ENCODE measurements at places on chromosomes 11 and 22. TPM values are rescaled to one million over a fixed set of nuclear protein-coding genes. Genes with fewer than 3 reads are reported as not detected.

Gene TEX54
- total RNA-seq = not detected

Gene LRRN4CL
- 0.16 TPM for total RNA-seq

Gene TRIM6
- total RNA-seq = not detected

Gene BCO2
- total RNA-seq = 3.2 TPM

DNA sequence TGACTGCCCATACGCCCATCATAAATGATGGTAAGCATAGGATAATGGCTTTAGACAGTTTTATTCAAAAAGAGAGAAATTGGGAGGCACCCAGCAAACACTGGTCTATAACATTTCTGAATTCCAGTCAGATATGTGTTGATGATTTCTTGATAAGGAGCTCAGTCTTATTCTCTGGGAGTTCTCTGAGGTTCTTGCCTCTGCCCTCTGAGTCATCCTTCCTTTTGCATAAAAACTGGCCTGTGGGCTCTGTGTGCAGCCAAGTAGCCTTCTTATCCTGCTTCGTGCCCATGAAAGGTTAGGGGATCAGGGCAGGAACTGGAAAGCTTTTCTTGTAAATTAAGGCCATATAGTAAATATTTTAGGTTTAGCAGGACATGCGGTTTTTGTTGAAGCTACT lies 48.9 kb downstream of the FAR1 start:
- no peaks in the 10 kb centered on the region for H3K4me1 ChIP-seq
- DNase-seq = no peak
- no peak overlapping the region for H3K4me3 ChIP-seq
- no peaks in the 10 kb centered on the region for H3K27me3 ChIP-seq

Gene HTR3B
- total RNA-seq = not detected

Gene PIWIL4
- total RNA-seq = 0.82 TPM
